ENCODE measurements at places on chromosomes 1 and 21.

GRCh38 chr1:173017792-173018191 is 32.9 kb downstream of the TNFSF18 start:
- DNase-seq, result no peak

DNA sequence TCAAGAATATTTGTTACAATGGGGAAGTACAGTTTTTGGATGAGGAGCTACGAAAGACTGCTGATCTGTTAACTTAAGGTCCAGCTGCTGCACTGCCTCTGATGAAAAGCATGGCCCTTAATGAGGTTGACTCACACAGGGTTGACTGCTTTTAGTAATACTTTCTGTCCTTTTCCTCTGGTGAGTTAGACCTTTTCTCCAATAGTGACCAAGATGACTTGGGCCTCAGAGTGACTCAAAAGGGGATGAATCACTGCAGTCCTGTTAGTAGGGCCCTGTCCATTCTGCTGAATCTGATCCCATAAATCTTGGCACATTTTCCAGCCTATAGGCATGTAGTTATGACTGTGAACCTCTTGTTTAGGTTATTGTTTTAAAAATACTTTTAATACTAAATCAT is 2.7 kb downstream of the DISP1 start:
- DNase-seq, result no peak

DNA sequence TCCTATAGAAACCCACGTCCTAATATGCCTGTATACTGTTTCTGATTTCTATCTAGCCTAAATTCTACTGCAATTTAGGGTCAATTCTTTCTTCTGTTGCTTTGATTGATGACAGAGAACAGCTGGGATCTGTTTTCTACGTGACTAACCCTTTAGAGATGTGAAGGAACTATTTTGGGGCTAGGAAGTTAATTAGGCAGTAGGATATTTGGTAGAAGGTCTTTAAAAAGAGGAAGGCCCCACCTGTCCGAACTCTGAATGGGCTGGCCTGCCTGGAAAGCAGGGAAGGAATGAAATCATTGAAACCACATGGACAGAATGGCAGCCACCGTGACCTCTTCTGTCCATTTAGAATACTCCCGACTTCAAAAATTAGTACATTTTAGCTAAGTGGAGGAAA is 21.0 kb downstream of the EIF2D start:
- DNase-seq, result no peak

DNA sequence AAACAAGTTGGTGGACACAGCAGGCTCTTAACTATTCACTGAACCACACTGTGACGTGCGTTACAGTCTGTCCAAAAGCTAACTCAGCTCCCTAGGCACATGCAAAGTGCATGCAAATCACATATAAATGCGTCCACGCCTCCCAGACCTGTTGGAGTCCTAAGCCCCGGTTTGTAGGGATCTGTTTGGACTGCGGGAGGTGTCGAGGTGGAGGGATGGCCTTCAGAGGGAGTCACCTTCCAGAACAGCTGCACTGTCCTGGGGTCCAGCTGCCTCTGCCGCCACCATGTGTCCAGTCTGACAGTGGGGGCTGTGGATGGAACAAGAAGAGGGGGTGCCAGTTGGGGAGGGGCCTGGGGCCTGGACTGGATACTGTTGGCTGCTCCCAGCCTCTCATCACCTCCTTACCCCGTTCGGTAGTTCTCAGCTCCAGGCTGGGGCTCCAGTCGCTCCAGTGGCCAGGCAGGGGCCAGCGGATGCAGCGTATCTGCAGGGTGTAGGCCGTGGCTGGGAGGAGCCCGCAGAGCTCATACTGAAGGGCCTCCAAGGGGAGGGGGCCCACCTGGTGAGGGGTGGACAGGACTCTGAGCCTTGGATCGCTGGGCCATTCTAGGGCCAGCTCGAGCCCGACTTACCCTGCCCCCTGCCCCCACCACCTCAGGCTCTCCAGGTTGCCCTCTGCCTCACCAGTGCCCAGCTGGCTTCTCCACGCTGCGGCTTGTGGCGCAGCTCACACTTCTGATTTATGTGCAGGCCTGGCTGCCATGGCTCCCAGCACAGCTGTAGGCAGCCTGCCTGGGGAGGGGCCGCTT is 7.9 kb upstream of the MRPS15 start:
- no peak for DNase-seq

DNA sequence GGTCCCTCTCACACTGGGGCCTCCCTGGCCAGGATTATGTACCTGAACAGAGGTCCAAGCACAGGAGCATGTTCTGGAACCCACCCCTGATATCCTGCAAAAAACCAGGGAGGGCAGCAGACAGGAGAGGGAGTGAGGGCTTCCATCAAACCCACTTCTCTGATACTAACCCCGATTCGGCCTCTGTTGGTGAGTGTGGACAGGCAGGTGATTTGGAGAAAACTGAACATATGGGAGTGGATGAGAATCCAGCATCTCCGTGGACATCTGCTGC is 215.3 kb downstream of the MATN1 start:
- no peak for DNase-seq

DNA sequence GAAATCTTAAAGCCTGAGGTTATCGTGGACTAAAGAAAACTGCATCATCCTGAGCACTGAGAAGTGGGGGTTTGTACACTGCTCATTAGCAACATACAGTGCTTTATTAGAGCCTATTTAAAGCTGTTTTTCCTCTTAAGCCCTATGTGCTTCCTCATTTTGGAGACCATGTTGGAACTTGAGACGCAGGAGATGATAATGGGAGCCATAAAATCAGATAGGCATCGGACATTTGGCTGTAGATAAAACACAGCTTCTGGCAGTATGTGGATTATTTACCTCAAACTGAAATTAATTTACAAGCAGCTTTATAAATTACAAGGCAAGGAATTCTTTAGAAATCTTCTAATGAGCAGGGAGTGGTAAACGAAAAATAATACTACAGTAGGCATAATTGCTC is 147.7 kb upstream of the IVNS1ABP start:
- DNase-seq, result no peak

DNA sequence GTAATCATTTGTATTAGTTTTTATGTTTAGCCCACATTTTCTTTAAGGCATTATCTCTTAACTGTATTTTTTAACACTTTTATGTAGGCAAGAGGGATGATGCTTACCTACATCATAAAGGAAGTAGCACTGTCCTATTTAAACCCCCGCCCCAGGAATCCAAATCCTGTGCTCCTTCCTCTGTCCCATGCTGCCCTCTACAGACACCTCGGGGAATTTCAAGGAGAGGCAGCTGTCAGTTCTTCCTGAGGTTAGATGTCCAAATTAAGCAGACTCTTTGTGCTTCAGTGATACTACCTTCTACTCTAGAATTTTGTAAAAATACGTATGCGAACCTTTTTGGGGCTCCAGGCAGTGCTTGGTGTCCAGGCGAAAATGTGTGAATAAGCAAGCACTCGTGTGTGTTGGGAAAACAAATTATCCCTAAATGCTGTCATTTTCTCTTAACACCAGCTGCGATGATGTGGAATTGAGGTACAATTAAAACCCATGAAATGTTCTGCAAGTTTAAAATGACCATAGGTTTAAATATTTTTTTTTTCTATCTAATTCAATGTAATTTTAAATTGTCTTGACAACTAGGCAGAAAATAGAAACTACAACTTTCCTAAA is 19.2 kb downstream of the CRCT1 start:
- DNase-seq, result no peak

GRCh38 chr1:89600451-89601224 is 32.3 kb upstream of the LRRC8C start:
- no peak for DNase-seq

GRCh38 chr21:31011412-31011811 is 26.9 kb downstream of the KRTAP19-8 start:
- no peak for DNase-seq

GRCh38 chr21:45097827-45098387 is 23.5 kb downstream of the ADARB1 start:
- no peak for DNase-seq

DNA sequence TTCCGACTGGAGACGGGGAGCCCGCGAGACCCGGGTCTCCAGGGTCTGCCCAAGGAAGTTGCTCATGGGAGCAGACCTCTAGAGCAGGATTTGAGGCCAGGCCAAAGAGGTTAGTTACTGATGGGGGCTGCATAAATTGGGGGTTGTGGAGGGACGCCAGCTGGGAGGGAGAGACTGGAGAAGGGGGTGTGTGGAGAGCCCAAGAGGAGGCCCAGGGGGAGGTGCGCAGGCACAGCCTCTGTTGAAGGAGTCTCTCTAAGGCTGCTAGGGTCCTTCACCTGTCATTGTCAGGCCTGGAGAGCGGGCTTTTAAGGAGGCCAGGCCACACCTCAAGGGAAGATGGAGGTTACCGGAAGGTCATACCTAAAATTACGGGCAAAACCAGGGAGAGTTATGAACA is 363 bp downstream of the PLA2G5 start:
- no peak for DNase-seq

- no peak for DNase-seq
Measured at GRCh38 chr1:9733160-9733789, 81.7 kb downstream of the PIK3CD start.

DNA sequence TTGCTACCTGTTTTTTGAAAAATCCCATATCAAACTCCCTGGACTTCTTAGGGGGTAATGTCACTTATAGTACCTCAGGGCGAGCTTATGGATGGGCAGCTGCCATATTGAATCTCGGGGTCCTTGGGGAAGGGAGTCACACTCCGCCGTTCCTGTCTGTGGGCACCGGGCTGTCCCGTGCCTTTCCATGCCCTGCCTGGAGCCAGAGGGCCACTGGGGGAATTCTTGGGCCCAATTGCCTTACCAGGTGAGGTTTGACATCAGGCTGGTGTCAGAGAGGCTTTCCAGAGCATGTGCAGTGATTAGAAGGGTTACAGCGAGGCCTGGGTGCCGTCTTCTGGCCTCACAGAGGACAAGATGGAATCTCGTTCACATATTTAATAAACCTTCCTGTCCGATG is 28.8 kb downstream of the QSOX1 start:
- no peak for DNase-seq

DNA sequence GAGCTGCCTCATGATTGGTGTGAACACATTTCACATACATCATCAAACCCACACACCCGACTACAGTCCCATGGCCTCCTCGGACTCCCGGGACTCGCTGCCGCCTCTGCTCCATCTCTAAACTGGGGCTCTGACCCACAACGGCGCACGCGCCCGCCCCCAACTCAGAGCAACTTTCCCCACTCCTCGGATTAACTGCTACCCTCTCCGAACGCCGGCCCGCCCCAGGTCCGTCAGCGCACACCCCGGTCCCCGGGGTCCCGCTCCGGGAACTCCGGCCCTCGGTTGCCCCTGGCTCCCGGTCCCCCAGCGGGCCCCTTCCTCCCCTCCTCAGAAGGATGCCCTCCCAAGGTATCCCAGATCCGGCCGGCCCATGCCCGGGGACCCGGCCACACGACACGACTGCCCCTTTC is 740 bp downstream of the DSTYK start:
- no peak for DNase-seq

DNA sequence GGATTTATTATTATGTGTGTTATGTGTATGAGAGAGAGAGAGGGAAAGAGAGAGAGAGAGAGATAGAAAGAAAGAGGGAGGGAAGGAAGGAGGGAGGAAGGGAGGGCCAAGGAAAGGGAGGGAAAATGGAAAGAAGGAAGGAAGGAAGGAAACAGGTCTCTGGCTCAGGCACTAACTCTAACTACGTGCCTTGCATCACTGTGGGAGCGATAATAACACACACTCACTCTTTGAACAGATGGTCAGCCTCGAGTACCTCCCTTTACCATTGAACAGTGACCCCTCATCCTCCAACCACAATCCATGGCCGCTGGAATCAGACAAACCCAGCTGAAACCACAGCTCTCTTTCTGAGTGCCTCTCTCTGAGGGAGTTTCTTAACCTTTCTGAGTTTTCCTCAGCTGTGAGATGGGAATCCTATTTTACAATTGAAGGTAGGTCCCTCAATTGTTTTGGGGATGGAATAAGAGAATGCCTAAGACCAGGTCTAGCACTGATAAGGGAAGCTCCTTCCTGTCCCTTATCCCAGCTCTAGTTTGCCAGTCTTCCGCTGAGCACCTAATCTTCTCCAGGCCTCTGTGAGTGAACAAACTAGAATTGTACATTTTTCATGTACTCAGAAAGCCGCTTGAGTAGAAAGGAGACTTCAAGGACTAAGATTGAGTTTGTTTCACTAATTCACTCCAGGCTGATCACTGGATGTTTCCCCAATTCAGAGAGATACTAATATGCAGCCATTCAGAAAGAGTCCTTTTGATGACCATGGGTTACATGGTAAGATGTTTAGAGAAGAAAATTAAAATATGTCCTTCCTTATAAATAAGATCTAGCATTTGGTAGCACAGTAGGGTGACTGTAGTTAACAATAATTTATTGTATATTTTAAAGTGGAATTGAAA is 62.8 kb downstream of the IRF2BP2 start:
- no peak for DNase-seq

DNA sequence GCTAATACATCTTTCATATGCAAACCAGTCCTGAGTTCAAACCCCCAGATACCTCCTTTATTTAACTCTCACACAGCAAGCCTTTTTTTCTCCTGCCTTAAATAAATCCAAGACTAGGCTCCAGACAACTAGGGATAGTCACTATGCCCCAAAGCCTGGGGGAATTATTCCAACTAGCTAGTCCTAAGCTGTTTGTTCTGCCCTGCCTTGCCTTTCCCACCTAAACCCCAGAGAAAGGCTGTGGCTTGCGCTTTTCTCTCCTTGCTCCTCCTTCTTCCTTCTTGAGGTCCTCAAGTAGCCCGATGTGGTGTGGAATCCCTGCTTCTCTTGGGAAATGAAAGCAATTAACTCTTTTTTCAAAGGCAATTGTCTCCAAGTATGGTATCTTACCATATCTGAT is 31.8 kb downstream of the C1orf87 start:
- DNase-seq, result no peak

GRCh38 chr1:212633161-212633560 is 24.6 kb downstream of the ATF3 start:
- no peak for DNase-seq

DNA sequence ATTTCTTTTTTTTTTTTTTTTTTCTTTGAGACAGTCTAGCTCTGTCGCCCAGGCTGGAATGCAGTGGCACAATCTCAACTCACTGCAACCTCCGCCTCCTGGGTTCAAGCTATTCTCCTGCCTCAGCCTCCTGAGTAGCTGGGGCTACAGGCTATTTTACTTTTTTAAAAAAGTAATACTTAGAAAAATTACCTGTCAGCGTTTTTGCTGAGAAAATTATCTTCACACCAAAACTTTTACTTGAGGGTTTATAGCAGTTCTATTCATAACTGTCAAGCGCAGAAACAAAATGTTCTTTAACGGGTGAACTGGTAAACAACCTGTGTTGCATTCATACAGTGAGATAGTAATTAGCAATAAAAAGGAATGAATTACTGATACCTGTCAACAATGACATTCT is 1.5 kb upstream of the SLC25A24 start:
- no peak for DNase-seq

DNA sequence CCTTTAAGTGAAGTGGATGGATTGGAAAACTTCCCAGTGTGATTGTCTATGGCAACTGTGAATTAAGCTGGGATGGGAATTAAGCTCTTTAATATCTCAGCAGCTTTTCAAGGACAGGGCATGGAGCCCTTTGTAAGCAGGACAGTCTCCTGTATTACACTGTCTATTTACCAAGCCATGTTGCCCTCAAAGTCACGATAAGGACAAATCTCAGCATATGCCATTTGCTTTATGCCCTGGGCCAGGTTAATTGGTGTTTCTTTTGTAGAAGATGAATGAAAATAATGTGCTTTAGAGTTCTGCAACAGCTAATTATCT is 17.6 kb downstream of the UTP25 start:
- DNase-seq, result no peak
